ENCODE measurements at places on chromosomes 16 and 17. TPM values are rescaled to one million over a fixed set of nuclear protein-coding genes. Genes with fewer than 3 reads are reported as not detected.

The MAP2K3 gene
- 46.8 TPM for total RNA-seq

The SKAP1 gene
- total RNA-seq = not detected

The IKZF3 gene
- total RNA-seq = not detected

The OR1D5 gene
- not detected for total RNA-seq
